ENCODE measurements at places on chromosomes 12 and 14.

- no peak for DNase-seq
Measured at GRCh38 chr12:132511516-132512196, 21.7 kb downstream of the FBRSL1 start.

DNA sequence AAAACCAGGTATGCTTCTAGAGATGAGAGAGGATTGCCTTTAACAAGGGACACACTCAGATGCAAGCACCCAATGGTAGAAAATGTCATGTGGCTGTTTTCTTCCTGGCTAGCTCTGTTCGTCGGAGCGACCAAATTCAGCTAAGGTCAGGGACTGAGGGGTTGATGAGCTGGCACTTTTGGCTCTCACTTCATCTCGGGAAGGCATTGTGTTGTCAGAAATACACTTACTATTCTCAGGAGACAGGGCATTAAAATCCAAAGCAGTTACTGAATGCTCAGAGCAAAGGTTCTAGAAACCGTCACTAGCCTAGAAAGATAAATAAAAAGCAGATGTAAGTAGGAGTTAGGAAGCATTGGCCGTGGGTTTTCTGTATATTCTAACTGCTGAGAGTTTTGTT, 275.7 kb upstream of the SSTR1 start:
- no peak for DNase-seq

DNA sequence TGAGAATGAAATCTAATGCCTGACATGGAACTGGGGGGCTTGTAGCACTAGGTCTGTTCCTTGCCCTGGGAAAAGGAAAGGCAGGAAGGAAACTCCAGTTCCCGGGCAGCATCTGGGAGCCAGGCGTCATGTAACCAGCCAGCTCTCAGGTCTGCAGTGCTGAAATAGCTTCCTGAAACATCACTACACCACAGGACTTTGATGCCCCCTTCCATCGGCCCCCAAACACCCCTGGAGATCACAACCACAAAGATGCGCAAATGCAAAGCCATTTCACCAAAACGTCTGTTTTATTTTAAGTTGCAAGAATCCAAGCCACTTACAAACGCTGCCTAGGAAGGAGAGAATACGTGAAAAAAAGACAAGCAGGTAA, 40.9 kb downstream of the KCTD10 start:
- DNase-seq = no peak

GRCh38 chr12:117059156-117059555, 40.1 kb downstream of the TESC start:
- DNase-seq = no peak
